ENCODE measurements at places on chromosomes 1 and 21. TPM values are rescaled to one million over a fixed set of nuclear protein-coding genes. Genes with fewer than 3 reads are reported as not detected.

DNA sequence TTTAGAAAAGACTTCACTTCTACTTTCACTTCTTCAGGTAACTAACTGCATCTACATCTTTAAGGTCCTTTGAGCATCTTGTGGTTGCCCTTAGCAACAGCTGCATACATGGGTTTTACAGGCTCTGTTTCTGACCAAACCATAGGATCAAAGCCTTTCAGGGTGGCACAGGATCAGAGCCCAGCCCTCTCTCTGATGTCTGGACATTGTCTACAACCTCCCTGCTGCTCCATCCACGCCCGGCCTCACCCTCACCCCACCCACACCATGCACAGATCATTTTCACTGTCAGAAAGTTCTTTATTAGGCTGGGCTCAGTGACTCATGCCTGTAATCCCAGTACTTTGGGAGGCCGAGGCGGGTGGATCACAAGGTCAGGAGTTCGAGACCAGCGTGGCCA is 5.2 kb downstream of the NCF2 start:
- no peak for ATAC-seq

- peak; percentile 94 for ATAC-seq
Measured at GRCh38 chr21:35088319-35088771, 39.2 kb upstream of the RUNX1 start.

DNA sequence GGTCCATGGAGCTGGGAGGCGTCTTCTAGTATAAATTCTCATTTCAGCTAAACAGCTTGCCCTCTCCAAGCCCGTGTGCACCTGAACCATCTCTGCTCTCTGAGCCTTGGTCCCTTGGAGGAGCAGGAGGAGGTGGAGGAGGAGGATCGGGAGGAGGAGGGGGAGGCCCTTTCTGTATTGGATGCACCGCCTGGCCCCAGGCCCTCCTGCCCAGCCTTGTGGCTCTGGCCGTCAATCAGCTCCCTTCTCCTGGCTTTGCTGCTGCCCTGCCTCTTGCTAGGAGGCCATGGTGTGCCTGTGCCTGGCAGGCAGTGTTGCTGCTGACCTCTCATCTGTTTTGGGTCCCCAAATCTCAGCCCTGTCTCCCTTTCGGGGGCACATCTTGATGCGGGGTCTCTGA is 9.0 kb downstream of the COL18A1 start:
- ATAC-seq: no peak

Gene ADGRB2
- 4.5 TPM for total RNA-seq

DNA sequence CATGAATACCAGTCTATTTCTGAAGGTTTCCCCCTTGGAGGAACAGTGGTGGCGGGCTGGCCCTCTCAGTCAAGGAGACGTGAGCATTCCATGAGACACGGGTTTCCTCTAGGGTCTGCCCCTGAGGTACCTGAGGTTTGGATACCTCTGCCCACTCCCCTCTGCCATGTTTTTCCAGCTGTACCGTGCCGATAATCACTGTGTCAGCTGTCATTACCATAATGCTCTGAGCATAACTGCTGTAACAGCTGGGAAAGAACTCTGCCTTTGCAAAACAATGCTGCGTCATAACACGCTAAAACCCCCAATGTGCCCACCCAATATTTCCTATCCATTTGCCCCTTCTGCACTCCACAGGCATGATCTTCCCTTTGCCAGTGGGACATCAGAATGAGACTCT is 425.1 kb downstream of the KIF26B start:
- ATAC-seq: no peak

GRCh38 chr1:46673749-46674182 is 2.1 kb downstream of the TEX38 start:
- ATAC-seq: peak; percentile 82

Gene GBP6
- 0.28 TPM for total RNA-seq

Data from activated T-helper 17 cell treated with anti-CD3 and anti-CD28 coated beads, Interleukin-2, amount 50 U/mL, for 72 hours (primary cell).